ENCODE measurements at places on chromosomes 3 and 15.

DNA sequence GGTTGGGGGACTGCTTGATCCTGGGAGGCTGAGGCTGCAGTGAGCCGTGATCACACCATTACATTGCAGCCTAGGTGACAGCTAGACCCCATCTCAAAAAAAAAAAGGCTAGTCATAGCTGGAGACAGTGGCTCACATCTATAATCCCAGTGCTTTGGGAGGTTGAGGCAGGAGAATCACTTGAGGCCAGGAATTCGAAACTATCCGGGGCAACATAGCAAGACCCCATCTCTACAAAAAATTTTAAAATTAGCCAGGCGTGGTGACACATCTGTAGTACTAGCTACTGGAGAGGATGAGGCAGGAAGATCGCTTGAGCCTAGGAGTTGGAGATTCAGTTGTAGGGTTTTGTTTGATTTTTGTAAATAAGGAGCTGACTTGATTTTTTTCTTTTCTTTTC, 45.6 kb downstream of the KNL1 start:
- no peak for DNase-seq

GRCh38 chr15:70507772-70508371, 255.5 kb downstream of the UACA start:
- DNase-seq: no peak

DNA sequence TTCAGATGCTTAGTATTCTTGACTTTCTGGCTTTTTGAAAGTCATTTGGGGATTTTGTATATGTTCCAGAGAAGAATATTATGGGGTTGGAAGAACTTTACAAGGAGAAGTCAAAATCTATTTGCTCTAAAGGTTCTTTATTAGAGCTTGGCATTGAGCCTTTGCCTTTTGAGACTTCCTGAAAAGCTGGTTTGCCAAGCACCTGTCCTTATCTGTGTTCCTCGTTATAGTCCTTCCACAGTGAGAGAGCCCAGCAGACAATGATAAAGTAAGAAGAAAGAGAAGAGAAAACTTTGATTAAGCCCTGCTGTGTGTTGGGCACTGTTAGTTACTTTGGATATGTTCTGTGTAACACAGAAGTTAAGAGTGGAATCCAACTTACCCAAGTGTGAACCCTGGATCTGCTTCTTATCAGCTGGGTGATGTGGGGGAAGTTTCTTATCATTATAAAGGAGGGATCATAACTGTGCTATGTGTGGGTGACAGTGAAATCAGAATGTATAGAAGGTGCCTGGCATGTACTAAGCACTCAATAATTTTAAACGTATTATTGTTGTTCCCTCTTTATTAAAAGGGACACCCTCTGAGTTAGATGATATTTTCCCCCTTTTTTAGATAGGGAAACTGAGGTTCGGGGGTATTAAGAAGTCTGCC, 44.3 kb upstream of the POLR2M start:
- no peak for DNase-seq

- DNase-seq: no peak
These were observed 83.8 kb downstream of the THRB start for GRCh38 chr3:24410860-24411259.

DNA sequence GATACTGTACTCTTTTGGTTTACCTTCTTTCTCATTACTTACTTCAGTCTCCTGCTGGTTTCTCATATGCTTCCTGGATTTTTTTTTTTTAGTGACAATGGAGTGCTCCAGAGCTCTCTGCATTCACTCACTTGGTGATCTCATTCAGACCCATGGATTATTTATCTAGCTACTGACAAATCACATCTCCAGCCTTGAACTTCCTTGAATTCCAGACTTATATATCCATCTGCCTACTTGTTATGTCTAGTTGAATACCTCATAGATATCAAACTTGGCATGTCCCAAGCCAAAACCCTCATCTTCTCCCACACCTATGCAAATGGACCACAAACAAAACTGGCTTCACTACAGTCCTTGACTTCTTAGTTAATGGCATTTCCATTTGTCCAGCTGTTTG, 234.7 kb upstream of the ZPLD1 start:
- no peak for DNase-seq

DNA sequence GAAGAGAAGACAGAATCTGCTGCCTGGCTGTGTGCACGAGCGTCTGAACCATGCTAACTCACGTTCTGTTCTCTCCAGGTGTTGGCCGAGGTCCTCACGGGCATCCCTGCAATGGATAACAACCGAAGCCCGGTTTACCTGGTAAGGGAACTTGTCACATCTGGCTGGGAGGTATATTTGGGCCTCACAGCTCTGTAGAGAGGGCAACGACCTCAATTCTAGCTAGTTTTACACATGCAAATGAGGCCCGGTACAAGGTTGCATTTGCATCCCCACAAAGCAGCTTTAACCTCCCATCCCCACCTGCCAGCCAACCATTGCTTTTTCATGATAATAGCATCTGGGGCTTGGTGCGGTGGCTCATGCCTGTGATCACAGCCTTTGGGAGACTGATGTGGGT, 22.0 kb upstream of the TATDN2 start:
- no peak for DNase-seq

GRCh38 chr3:60660026-60660425, 591.2 kb downstream of the FHIT start:
- DNase-seq: no peak

DNA sequence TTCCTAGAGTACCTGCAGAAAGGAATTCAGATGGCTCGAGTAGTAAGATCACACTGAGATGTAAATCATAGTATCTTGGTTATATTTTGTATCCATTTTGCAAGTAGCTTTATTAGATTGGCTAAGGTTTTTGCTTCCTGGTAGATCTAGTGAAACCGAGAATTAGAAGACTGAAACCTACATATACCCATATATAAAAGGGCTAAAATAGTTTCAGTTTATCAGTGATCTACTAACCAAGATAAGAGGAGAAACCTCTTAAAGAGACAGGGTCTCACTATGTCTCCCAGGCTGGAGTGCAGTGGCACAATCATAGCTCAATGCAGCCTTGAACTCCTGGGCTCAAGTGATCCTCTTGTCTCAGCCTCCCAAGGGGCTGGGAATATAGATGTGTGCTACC, 135.3 kb downstream of the PCCB start:
- no peak for DNase-seq

All from posterior cingulate gyrus (tissue), 11 donors.